Fibroblast of gingiva (primary cell): ENCODE measurements at places on chromosomes 11 and 22.

- no peak for DNase-seq
These were observed 70.7 kb downstream of the DGCR2 start for GRCh38 chr22:19051381-19052072.

DNA sequence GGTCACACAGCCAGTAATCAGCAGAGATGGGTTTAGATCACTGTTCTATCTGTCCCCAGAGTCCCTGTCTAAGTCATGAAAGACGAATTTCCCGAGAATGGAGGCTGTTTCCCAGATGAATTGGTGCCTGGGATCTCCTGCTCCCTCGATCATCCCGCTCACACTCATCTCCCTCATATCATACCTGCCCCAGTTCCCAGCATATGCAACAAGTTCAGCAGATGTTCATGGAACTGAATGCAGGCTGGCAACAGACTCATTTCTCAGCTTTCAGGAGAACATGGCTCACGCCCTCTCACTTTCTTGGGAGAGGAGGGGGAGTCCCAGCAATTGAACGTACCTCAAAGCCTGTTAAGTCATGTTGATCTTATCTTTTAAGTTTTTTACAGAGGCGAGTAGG is 22.1 kb downstream of the CD6 start:
- DNase-seq = no peak

- DNase-seq = no peak
These were observed 1408.4 kb upstream of the TENM4 start for GRCh38 chr11:80849253-80849652.

DNA sequence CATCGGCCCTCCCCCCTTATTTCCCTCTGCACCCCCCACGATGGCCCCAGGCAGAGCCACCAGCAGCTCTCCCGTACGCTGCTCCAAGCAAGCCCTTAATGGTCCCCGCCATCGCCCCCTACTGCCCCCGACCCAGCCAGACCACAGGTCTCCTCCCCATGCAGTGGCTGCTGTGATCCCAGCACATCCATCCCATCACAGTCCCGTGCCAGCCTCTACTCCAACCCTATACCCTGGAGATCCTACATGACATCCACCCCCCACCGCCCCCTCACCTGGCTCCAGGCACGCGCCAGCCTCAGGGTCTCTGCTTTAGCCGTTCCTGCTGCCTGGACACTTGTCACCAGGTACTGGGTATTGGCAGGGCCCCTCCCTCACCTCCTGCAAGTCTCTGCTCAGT is 85.8 kb upstream of the RTL6 start:
- DNase-seq = no peak

DNA sequence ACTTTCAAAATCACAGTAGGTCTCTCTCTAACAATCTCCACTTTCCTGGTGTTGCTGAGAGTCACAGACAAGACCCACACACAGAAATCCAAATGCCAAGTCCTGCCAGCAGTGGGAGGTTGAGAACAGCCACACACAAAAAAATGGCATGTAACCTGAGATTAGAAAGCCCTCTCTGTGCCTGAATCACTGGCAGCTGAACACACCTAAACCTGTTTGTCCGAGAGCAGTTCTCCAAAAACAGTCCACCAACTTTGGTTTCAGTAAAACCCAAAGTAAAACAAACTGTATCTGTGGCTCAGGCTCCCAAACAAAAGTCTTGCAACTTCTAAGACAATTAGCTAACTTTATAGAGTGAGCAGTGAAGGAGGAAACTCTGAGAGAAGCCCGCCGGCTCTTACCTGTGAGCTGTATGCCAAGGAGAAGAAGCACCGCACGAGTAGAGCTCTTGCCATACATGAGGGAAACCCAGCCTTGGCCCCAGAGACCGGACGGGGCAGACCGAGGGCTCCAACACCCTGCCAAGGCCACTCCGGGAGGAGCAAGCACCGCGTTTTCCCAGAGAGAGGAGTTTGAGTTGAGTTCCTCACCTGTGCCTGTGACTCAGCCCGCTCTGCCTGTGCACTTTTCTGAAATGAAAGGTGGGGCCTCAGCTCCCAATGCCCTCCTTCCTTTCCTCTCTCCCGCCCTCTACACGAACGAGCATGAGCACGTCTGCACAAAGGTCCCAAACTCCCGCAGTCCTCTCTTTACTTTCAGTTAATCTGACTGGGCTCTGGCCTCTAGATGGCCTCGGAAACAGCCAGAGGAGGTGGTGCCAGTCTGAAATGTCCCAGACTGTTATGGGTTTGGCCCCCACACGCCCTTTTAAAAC is at the start of gene MPZL2:
Gene MPZL2, minus strand, starts transcription at position 603 of the 874 bp plus-strand sequence. Its CDS starts 144 bp downstream, at position 459.
- no peak for DNase-seq

- no peak for DNase-seq
These were observed 1.1 kb upstream of the CNGA4 start for GRCh38 chr11:6237761-6238302.

DNA sequence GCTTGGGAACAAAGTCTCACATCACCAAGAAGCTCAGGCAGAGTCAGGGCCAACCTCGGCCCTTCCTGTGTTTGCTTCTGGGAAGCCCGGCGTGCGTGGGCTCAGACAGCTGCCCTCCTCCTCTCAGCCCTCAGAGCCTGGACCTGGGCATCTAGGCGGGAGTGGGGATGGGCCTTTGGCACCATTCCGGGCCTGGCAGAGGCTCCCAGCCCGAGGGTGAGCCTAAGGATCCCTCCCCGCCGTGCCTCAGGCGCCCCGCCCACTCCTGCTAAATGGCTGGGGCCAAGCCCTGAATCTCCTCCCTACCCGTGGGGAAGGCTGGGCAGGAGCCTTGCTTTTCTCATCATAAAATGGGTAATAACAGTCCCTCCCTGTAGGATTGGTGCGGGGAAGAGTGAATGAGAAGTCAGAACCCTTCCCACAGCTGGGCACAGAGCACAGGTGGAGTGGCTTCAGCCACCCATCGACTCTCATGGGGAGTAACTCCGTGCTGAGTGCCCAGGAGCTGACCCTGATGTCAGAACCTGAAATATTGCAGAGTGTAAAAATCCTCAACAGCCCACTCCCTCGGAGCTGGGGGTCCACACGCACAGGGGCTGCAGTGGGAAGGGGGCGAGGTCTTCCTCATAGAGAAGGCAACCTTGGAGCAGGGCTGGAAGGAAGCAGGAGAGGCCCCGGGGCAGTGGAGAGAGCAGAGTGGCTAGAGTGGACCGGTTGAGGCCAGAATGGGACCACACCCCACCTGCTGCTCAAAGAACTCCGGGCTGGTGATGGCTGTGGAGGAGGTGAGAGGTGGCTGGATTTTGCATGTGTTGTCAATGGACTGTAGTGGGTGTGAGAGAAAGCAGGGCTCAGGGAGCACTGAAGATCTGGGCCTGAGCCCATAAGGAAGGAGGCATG is 18.8 kb upstream of the CDKN1C start:
- DNase-seq = no peak

DNA sequence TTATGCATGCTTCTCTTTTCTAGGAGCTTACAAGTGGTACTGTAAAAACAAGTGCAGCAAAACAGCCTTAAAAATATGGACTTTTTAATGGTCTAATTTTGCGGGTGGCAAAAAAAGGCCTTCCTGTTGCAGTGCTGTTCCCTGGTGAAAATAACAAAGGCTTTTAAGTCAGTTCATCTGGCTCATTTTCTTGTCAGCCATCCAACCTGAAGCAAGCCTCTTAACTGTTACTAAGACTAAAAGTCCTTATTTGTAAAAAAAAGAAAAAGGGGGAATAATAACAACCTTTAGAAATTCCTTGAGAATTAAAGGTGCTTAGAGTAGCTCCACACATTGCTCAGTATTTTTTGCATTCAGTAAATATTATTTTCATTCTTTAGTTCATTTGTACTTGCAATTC is 200.5 kb upstream of the CHORDC1 start:
- DNase-seq = no peak

GRCh38 chr11:1762537-1763302 is 1.0 kb downstream of the CTSD start:
- no peak for DNase-seq

GRCh38 chr22:41808400-41808799 is 7.9 kb downstream of the CCDC134 start:
- DNase-seq = no peak

DNA sequence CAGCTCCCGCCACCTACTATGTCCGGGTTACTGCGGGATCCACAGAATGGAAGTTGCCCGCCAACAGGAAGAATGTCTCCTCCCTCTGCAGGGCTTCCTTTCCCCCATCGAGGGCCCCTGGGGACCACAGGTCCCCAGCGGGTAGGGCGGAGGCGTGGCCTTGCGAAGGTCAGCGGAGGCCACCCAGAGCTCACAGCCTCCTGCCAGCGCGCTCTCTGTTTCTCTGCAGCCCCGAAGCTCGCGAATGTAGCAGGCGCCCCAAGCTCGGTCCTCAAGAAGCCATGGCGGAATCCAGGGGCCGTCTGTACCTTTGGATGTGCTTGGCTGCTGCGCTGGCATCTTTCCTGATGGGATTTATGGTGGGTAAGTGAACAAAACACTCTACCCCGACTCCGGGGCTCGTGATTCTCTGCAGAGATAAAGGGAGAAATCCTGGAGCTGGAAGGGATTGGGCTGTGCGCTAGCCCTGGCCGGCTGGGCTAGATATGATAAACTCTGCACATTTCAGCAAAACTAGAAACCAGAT is at the start of gene NAALAD2:
Gene NAALAD2, plus strand, starts transcription at position 186 of the 526 bp plus-strand sequence. Its CDS starts 96 bp downstream, at position 282.
- DNase-seq = peak; percentile 44

DNA sequence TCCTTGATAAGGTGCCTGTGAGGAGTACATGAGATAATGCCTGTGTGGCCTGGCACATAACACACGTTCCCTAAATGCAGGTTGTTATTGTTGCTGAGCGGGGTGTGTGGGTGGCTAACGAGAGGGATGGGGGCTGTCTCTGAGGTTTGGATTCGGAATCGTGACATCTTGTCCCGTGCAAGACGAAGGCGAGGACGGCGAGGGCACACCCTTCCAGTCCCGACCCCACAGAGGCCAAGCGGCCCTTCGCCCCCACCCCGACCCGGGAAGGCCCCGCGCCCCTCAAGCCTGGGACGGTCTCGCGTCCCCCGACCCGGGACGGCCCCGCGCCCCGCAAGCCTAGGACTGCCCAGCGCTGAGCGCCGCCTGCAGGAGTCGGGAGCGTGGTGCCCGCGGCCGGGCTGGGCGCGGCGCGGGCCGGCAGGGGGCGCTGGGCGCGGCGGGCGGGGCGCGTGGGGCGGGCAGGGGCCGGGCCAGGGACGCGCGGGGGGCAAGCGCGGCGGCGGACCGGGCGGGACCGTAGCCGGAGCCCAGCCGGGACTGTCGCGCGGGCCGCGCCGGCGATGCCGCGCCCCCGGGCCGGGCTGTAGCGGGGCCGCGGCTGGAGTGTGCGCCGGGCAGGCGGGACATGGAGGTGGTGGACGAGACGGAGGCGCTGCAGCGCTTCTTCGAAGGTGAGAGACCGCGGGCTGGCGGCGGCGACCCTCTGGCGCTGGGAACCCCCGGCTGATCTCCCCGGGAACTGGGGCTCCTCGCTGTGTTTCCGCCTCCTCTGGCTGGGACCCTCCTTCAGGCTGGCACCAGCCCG is at the start of gene MYRF:
Gene MYRF, plus strand, starts transcription at position 520 of the 808 bp plus-strand sequence. Its CDS starts 109 bp downstream, at position 629.
- no peak for DNase-seq

DNA sequence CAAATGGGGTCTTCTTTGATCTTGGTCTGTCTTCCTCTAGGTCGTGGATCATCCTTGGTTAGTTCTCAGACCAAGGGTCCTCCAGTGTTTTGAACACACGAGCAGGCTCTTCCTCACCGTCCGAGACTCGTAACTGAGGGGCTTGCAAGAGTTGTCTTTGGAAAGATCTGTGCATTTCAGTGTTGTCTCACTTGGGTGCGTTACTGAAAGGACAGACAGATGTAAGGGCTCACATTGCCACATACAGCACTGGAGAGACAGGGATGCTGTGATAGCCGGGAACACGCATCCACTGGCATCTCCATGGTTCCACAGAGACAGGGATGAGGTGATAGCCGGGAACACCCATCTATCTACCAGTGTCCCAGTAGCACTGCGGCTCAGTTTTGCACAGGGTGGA is 15.7 kb downstream of the GLB1L2 start:
- no peak for DNase-seq

GRCh38 chr11:13721760-13722159 is 53.3 kb downstream of the FAR1 start:
- DNase-seq = peak; percentile 13

GRCh38 chr22:37079158-37079557 is 27.6 kb downstream of the KCTD17 start:
- DNase-seq = no peak

- DNase-seq = no peak
These were observed 130.2 kb downstream of the TRIM44 start for GRCh38 chr11:35792846-35793192.

- DNase-seq = no peak
These were observed 5.4 kb upstream of the HMOX1 start for GRCh38 chr22:35375526-35375925.

- no peak for DNase-seq
These were observed 91.0 kb upstream of the ARHGAP32 start for GRCh38 chr11:129283141-129283540.
